Tracheal epithelial cell (primary cell): ENCODE measurements at places on chromosomes 1 and 21. TPM values are rescaled to one million over a fixed set of nuclear protein-coding genes. Genes with fewer than 3 reads are reported as not detected.

PRKAA2 gene
- 3.4 and 5.8 TPM in 2 replicates for total RNA-seq

E2F2 gene
- under 0.01 and 0.24 TPM in 2 replicates for total RNA-seq

KCNT2 gene
- under 0.01 and 0.21 TPM in 2 replicates for total RNA-seq

DNALI1 gene
- total RNA-seq, result 0.21 and 0.48 TPM in 2 replicates

C4BPA gene
- total RNA-seq, result not detected in 2 replicates

HTR6 gene
- not detected in 2 replicates for total RNA-seq

ADAMTS1 gene
- total RNA-seq, result 50.9 and 68.2 TPM in 2 replicates

PDE9A gene
- total RNA-seq, result 2.2 and 2.6 TPM in 2 replicates

CXADR gene
- 29.0 and 35.2 TPM in 2 replicates for total RNA-seq

CRB1 gene
- total RNA-seq, result under 0.01 TPM in 1 of 2 replicates, not detected in the other

CYP4A22 gene
- not detected in 2 replicates for total RNA-seq

RNU1-3 gene
- under 0.01 TPM in 2 replicates for total RNA-seq

EFNA1 gene
- total RNA-seq, result 44.8 and 111 TPM in 2 replicates

OR2T2 gene
- not detected in 2 replicates for total RNA-seq

RGS4 gene
- total RNA-seq, result 0.21 and 1.2 TPM in 2 replicates

LCE1D gene
- not detected in 2 replicates for total RNA-seq

RORC gene
- 0.48 and 1.9 TPM in 2 replicates for total RNA-seq

CACNA1S gene
- not detected in 2 replicates for total RNA-seq

RNF186 gene
- total RNA-seq, result under 0.01 TPM in 1 of 2 replicates, not detected in the other

DISC1 gene
- total RNA-seq, result 0.64 and 1.4 TPM in 2 replicates

RIPPLY3 gene
- 0.24 TPM in 1 of 2 replicates, not detected in the other for total RNA-seq

CDK11A gene
- total RNA-seq, result 3.4 and 14.2 TPM in 2 replicates
